ENCODE measurements at places on chromosomes 1 and 21. TPM values are rescaled to one million over a fixed set of nuclear protein-coding genes. Genes with fewer than 3 reads are reported as not detected.

DNA sequence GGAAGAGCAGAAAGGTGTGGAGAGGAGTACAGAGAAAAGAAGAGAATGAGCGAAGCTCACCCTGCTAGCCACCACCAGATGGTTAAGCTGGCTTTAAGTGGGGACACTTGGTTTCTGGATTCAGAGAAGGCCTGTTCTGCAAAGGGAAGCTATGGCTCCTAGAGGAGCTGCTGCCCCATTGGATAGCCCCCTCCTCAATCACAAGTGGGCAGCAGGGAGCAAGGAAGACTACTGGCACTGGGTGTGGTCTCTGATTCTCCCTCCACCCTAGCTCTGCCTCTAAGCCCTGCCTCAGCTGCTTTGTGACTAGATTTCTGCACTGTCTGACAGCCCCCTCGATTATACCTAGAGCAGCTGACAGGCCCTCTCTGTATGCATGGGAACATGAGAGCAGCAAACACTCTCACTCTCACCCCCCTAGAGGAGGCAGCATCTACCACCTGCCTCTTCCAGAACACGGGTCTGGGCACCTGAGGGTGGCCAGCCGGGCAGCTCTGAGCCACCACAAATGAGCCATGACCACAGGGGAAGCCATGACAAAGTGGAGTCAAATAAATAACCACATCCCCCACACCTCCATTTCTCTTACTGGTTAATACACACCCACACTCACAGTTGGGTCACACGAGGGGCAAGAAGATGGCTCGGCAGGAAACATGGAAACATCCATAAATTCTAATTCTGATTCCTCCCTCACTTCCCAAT is 13.6 kb downstream of the PLEKHA6 start:
- H3K4me1 ChIP-seq = peaks cover 6% of the 10 kb centered on the region
- no peak for DNase-seq
- H3K36me3 ChIP-seq = no peaks in the 10 kb centered on the region
- no peak overlapping the region for H3K27ac ChIP-seq

Gene PGLYRP4
- total RNA-seq = not detected

GRCh38 chr1:197252973-197253372 is 15.1 kb upstream of the CRB1 start:
- H3K4me1 ChIP-seq = no peaks in the 10 kb centered on the region
- no peaks in the 10 kb centered on the region for H3K36me3 ChIP-seq
- H3K27me3 ChIP-seq = no peaks in the 10 kb centered on the region
- H3K27ac ChIP-seq = no peak overlapping the region

- H3K27me3 ChIP-seq = no peaks in the 10 kb centered on the region
- DNase-seq = no peak
- H3K4me1 ChIP-seq = no peaks in the 10 kb centered on the region
- H3K27ac ChIP-seq = no peak overlapping the region
These were observed 4.3 kb downstream of the TIAM1 start for GRCh38 chr21:31339721-31340120.

- H3K27ac ChIP-seq = no peak overlapping the region
- no peak for DNase-seq
- no peak overlapping the region for H3K4me3 ChIP-seq
- no peaks in the 10 kb centered on the region for H3K36me3 ChIP-seq
- H3K27me3 ChIP-seq = no peaks in the 10 kb centered on the region
- no peaks in the 10 kb centered on the region for H3K4me1 ChIP-seq
These were observed 171.1 kb downstream of the DAB1 start for GRCh38 chr1:57252597-57253294.

DNA sequence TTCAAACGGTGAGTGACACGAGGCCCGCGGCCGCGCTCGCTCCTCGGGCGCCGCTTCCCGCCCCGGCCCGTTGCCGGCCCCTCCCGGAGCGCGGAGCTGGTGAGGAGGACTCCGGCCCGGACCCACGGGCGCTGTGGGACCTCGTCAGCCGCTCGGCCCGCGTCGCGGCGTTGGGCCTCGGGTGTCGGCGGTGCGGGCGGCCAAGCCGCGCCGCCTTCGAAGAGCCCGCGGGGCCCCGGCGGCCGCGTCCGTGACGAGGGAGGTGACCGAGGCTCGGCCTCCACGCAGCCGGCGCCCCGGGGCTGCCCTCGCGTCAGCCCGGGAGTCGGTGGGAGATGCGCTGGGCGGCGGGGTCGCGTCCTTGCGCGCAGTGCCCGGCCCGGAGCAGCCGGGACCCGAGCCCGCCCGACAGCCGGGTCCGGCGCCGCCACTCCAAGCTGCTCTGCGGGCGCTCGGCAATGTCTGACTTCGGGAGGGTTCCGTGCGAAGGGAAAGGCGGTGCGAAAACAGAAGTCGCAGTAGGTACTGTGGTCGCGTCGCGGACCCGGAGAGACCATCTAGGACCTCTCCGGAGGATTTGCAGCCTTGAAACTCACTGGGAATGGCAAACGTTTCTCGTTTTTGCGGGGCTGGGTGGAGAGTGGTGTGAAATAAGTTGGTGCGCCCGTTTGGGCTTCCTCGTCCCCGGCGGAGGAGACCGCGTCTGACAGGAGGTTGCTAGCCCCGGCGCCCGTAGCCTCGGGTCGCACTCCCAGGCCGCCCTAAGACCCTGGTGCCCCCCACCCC is 829 bp downstream of the SPEN start:
- H3K4me3 ChIP-seq = peak overlapping the region; percentile 72
- peaks cover 80% of the 10 kb centered on the region for H3K4me1 ChIP-seq
- H3K36me3 ChIP-seq = no peaks in the 10 kb centered on the region
- 0 out of 2 replicates have a peak overlapping the region, but pooled peaks have one; percentile 16 for H3K27ac ChIP-seq
- no peaks in the 10 kb centered on the region for H3K27me3 ChIP-seq

- H3K36me3 ChIP-seq = no peaks in the 10 kb centered on the region
- no peak overlapping the region for H3K27ac ChIP-seq
- peak; percentile 74 for DNase-seq
These were observed 53.6 kb upstream of the RUNX1 start for GRCh38 chr21:35102488-35103371.

GRCh38 chr1:150507912-150508864 is at the start of gene ECM1:
Gene ECM1, plus strand, starts transcription at chr1:150508109. Its CDS starts 101 bp downstream, at chr1:150508210.
- H3K27ac ChIP-seq = no peak within 1 kb of the TSS
- H3K27me3 ChIP-seq = no peaks in the 10 kb centered on the region
- no peak for DNase-seq

DNA sequence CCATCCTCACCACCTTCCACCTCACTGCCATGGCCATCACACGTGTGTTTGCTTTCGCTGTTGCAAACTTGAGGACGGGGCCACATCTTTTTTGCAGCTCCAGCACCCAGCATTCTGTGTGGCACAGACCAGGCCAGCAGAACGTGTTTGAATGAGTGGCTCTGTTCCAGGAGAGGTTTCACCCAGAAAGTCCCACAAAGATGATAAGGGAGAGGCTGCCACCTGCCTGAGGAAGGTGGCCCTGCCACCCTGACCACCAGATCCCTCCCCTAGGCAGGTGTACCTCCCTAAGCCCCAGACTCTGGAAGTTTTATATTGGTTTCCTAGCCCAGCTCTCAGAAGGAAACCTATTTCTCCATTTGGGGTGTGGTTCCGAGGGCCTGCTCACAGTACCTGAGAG is 252.1 kb downstream of the KAZN start:
- H3K4me3 ChIP-seq = no peak overlapping the region
- H3K4me1 ChIP-seq = no peaks in the 10 kb centered on the region
- no peak for DNase-seq
- no peak overlapping the region for H3K27ac ChIP-seq
- H3K36me3 ChIP-seq = no peaks in the 10 kb centered on the region

DNA sequence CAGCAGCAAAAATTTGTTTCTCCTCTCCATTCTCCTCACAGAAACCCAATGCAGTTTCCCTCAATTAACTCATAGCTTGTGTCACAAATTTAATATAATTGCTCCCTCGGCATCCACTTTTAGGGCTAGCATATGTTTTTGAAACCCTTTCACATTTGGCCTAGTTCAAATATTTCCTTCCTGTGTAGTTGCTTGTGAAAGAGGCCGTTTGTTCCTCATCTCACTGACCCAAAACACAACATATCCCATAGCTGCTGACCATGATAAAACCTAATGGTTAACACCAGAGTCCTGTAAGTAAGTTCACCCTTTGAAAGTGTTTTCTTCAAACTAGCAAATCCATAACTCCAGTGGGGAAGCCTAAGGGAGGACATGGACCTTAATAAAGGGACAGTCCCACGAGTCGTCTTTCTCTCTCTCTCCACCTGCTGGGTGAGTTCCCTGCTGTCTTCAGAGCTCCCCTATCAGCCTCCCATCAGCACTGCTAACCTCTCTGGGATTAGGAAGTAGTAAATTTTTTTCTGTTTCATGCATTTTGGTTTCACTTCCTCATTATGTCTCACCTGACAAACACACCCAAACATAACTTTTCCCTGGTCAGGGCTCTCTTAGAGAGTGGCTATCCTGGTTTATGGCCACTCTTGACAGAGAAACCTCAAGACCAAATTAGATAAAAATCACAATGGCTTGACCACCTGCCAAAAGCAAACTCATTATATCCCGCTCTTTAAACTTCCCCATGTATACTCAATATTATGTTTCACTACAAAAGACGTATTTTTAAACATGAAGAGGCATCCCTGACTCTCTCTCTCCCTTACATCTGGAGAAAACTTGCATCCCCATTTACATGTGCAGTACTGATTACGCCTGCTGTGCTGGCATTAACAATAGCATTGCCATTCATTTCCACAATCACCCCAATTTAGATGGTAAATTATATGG is 177.7 kb upstream of the HP1BP3 start:
- H3K36me3 ChIP-seq = peaks cover 35% of the 10 kb centered on the region
- H3K27ac ChIP-seq = peak overlapping the region; percentile 80
- H3K4me1 ChIP-seq = peaks cover 48% of the 10 kb centered on the region
- H3K4me3 ChIP-seq = no peak overlapping the region
- no peaks in the 10 kb centered on the region for H3K27me3 ChIP-seq
- peak; percentile 79 for DNase-seq

DNA sequence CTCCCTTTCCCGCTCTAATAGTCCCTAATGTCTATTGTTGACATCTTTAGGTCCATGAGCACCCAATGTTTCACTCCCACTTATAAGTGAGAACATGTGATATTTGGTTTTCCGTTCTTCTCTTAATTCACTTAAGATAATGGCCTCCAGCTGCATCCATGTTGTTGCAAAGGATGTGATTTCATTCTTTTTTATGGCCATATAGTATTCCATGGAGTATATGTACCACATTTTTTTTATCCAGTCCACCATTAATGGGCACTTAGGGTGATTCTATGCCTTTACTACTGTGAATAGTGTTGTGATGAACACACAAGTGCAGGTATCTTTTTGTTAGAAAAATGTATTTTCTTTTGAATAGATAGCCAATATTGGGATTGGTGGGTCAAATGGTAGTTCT is 126.0 kb upstream of the RAB3GAP2 start:
- no peak overlapping the region for H3K4me3 ChIP-seq
- H3K36me3 ChIP-seq = no peaks in the 10 kb centered on the region
- DNase-seq = no peak
- H3K27me3 ChIP-seq = no peaks in the 10 kb centered on the region
- no peaks in the 10 kb centered on the region for H3K4me1 ChIP-seq

GRCh38 chr1:48616710-48617109 is 144.7 kb upstream of the SPATA6 start:
- DNase-seq = no peak
- H3K4me3 ChIP-seq = no peak overlapping the region
- no peaks in the 10 kb centered on the region for H3K36me3 ChIP-seq
- no peak overlapping the region for H3K27ac ChIP-seq
- H3K4me1 ChIP-seq = no peaks in the 10 kb centered on the region
- no peaks in the 10 kb centered on the region for H3K27me3 ChIP-seq
